Stimulated activated CD8-positive, alpha-beta memory T cell treated with anti-CD3 and anti-CD28 coated beads, Interleukin-4, amount 100 ng/mL, for 1 hour (primary cell): ENCODE measurements at places on chromosomes 6 and 20.

- no peak for DNase-seq
These were observed 886 bp upstream of the NFATC2 start for GRCh38 chr20:51543422-51543788.

GRCh38 chr6:8499540-8499939, 64.2 kb upstream of the SLC35B3 start:
- DNase-seq = no peak

DNA sequence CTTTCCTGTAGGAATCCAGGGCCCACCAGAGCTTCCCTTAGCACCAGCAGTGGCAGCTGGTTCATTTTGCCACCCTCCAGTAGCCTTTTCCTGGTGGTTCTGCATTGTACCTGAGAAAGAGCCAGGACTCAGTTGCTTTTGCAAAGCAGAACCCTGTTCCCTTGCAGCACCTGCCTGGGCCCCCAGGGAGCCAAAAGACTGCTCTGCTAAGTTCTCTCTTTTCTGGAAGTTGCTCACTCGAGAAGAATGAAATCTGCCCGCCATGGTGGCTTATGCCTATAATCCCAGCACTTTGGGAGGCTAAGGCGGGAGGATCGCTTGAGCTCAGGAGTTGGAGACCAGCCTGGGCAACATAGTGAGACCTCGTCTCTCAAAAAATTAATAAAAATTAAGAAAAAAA, 24.0 kb downstream of the GHRH start:
- DNase-seq = no peak

DNA sequence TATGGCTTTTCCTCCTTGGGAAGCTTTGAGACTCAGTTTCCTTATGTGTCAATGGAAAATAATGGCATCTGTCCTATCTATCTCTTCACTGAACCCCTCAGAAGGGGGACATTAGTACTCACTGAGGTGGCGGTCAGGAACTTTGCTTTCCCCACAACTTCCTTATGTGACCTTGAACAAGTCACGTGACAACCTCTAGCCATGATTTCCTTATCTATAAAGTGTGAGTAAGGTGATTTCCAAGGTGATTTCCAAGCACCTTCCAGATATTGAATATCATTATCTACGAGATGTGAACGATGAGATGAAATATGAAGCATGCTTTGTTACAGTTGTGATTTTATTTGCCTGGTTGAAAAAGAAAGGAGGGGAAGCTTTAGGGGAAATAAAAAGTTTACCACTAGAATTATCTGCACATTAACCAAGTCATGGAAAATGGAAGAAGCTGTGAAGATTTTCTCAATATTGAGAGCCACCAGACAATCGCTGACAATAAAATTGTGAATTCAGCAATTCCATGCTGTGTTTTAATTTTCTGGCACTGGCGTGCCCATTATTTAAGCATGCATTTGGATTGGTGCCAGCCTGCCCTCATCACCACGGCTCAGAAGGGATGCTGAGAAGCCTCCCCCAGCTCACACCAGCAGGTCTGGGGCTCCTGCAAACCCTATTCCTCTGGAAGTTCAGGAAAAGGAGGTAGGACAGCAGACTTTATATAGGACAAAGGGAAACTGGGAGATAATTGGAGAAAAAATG, 255.3 kb downstream of the CD83 start:
- DNase-seq = no peak

- no peak for DNase-seq
These were observed 189.0 kb upstream of the TFAP2D start for GRCh38 chr6:50524341-50524740.

GRCh38 chr6:144296973-144297372, 11.8 kb downstream of the UTRN start:
- no peak for DNase-seq

DNA sequence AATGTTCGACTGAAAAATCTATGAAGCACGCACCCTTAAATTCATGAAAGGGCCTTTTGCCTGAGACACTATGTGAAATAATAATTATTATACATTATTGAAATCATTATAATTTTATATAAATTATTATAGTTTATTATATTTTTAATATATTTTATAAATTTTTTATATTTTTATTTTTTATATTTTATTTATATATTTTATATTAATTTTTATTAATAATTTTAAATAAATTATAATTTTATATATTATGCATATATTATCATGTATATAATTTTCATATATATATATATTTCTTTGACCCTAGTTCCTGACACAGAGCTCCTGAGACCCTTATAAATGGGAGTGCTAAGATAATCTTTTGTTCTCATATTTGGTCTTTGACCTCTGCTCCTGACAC, 13.5 kb downstream of the NCR2 start:
- no peak for DNase-seq

GRCh38 chr20:21265261-21266190, 37.6 kb upstream of the XRN2 start:
- no peak for DNase-seq

GRCh38 chr6:454148-454991, 62.8 kb downstream of the IRF4 start:
- DNase-seq = no peak

GRCh38 chr20:55888685-55889084, 116.6 kb downstream of the CBLN4 start:
- no peak for DNase-seq

DNA sequence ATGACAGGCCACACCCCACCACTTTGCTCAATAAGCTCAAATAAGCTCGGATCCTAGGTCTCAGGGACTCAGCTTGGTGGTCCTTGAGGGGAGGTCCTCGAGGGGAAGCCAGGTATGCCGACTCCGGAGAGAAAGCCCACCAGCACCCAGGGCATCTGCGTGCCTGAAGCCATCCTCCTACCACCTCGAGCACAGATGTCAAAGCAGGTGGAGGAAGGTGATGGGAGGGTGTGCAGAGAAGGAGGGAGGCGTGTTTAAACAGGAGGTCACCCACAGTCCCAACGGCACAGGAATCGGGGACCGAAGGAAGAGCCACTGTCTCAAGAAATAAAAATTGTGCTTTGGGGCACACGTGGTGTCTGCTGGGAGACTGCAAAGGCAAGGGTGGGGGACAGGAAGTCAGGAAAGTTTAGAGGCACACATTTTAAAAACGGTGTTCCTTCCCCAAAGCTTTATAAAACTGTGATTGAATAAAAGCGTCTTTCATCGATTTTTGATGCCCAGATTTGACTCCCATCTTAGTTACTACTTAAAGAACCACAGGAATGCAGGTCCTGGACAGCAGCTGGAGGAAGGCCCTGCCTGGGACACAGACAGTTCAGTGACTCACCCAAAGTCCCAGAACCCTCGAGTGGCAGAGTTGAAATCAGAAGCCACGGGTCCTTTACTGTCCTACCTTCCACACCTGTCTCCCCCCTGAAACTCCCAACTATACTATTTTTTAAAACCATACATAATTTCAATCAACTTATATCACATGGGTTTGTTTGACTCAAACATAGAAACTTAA, 221.0 kb upstream of the PDE10A start:
- DNase-seq = no peak

- no peak for DNase-seq
These were observed 1.1 kb downstream of the SPTLC3 start for GRCh38 chr20:13009682-13010406.

DNA sequence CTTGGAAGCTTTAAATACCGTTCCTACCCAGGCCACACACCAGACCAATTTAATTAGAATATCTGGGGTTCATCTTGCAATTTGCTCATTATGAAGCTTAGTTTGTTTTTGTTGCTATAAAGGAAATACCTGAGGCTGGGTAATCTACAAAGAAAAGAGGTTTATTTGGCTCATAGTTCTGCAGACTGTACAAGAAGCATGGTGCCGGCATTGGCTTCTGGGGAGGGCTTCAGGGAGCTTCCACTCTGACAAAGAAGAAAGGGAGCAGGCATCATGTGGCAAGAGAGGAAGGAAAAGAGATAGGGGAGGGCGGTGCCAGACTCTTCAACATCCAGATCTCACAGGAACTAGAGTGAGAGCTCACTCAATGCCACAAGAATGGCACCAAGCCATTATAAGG, 73.6 kb downstream of the RNF182 start:
- DNase-seq = no peak

- no peak for DNase-seq
These were observed 1183.8 kb downstream of the HACE1 start for GRCh38 chr6:103675807-103676406.

DNA sequence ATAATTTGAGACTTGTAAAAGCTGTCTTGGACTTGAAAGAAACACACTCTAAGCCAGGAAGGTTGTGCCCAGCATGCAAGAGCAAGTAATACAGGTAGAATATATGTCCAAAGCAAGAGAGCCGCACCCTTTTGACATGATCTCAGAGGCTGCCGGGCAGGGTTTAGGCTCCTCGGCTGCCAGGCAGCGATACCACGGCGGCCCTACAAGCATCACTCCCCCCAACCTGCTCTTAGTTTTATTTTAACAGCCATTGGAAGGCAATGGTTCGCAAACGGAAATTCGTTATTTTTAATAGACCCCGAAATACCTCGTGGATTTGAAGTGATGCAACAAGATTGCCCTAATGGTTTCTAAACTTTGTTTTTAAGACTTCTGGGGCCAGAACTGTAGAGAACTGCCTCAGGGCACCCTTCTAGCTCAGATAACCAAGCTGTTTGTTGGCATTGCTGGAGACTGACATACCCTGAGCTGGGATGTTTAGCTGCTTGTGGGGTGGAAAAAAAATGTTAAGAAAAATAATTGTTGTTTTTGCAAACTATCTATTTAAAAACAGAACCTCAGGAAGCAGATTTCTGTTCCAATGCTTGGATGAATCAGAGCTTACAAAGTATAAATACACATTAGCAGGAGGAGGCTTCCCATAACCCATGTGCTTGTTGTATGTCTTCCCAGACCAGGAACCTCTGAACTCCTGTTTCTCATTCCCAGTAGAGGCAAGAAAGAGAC, 39.0 kb downstream of the JAG1 start:
- DNase-seq = no peak

- DNase-seq = peak; percentile 46
These were observed 16.1 kb upstream of the ZNF217 start for GRCh38 chr20:53609491-53610445.

GRCh38 chr6:6711832-6712448, 123.4 kb downstream of the LY86 start:
- DNase-seq = no peak

DNA sequence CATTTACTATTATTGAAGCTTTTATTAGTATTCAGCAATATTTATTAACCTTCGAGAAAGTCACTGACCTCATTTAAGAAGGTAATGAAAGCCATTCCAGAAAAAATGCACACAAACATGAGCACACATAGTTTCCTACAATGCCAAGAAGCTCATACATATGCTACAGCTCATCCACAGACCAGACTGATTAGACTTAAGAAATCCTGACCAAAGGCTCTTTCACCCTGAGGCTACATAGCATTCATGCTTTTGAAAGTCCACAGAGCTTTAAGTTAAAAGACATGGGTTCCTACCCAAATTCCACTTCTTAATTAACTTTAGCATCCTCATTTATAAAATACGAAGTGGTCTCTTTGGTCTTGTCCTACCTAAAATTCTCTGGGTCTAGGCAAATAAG, 430.4 kb downstream of the TBC1D32 start:
- no peak for DNase-seq

GRCh38 chr6:62367601-62368000, 81.6 kb upstream of the KHDRBS2 start:
- DNase-seq = no peak

GRCh38 chr20:61966492-61967244, 99.0 kb downstream of the TAF4 start:
- DNase-seq = no peak
